ENCODE measurements at places on chromosomes 7 and 10. TPM values are rescaled to one million over a fixed set of nuclear protein-coding genes. Genes with fewer than 3 reads are reported as not detected.

GRCh38 chr10:47230482-47230881 lies 69.5 kb upstream of the GDF10 start:
- peak; percentile 21 for ATAC-seq

LRRN3 gene
- total RNA-seq = 30.4 TPM

DNA sequence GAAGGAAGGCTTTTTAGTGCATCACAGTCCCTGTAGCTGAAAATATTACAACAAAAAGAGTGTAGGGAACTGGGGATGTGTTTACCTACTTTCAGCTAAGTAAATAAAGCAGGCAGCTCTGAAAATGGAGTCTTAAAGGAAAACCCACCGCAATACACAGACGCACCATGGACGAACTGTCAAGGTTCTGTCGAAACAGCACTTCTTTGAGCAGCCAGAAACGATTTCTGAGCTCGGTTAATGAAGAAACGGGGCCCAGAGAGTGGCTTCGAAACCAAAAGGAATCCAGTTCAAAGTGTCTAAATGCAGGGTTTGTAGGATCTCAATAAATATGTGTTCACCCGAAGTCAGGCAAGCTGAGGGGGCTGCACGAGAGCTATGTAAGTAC lies 275.4 kb upstream of the NEBL start:
- no peak for ATAC-seq

- no peak for ATAC-seq
Measured at GRCh38 chr7:65938336-65938895, 43.6 kb downstream of the GUSB start.

DNA sequence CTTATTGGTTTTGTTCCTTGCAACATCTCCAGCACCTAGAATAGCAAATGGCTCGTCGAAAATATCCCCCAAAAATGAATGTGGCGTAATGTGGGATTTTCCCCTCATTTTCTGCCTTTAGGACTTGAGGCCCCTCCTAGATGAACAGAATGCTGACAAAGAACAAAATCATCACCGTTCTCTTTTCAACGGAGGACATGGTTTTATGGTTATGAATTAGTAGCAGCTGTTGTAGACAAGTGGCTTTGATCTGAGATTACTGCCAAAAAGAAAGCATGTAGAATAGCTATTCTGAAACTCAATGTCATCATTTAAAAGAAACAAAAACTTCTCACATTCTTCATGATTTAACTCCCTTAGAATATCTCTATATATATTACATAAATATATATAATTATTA lies 17.2 kb upstream of the CALN1 start:
- no peak for ATAC-seq

GRCh38 chr10:75037171-75038153 lies 74.0 kb upstream of the SAMD8 start:
- no peak for ATAC-seq

MRLN gene
- total RNA-seq = not detected

ENTPD7 gene
- 4.2 TPM for total RNA-seq

GRCh38 chr7:139360948-139361307 lies 1.2 kb downstream of the LUC7L2 start:
- ATAC-seq = no peak

AGFG2 gene
- total RNA-seq = 48.3 TPM

GRCh38 chr7:44633254-44634186 lies 27.1 kb downstream of the OGDH start:
- ATAC-seq = peak; percentile 65

- no peak for ATAC-seq
Measured at GRCh38 chr7:621572-622285, 102.1 kb upstream of the PDGFA start.

- ATAC-seq = peak; percentile 78
Measured at GRCh38 chr7:138865843-138866242, 67.8 kb upstream of the ATP6V0A4 start.

- ATAC-seq = no peak
Measured at GRCh38 chr7:13886356-13886755, 103.1 kb downstream of the ETV1 start.

SORCS3 gene
- not detected for total RNA-seq

DNA sequence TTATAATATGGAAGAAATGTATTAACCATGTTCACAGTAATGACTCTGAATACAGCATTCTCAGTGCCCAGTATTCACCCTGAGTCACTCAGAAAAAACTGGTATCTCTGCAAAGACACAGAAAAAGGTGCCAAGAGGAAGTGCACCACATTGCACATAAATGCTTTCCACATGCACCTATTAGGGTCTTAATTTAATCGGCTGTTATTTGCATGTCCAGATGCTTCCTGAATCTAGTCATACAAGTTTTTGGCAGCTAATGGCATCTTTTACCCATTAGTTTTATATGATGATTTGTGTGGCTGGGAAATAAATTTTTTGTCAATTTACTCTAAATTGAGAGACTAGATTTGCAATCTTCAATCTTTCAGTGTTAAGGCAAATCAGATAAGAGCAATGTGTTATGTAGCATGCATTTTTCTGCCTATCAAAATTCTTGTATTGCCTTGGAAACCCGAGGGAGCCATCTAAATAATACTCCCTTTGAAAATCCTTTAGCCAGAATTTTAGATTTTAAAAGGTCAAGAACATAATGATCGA lies 58.2 kb downstream of the ZNF680 start:
- no peak for ATAC-seq

BAZ1B gene
- 102 TPM for total RNA-seq
